ENCODE measurements at places on chromosomes 5 and 9. TPM values are rescaled to one million over a fixed set of nuclear protein-coding genes. Genes with fewer than 3 reads are reported as not detected.

DNA sequence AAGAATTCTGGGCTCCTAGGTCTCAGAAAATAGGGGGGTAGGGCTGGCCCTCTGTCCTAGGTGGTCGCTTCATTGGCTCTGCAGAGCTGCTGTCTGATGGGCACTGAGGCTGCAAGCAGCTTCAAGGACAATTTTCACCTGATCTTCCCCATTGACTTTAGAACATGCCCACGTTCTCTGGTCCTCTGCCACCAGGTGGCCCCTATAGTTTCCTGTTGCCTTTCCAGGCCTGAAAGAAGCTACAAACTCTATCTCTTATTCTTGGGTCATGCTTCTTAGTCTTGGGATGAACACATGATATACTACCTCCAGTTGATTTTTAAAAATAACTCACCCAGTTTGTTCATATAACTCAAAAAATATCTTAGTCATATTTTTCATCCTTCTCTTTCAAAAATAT is 26.3 kb downstream of the SPZ1 start:
- DNase-seq: peak; percentile 11

GRCh38 chr5:31563216-31563615 is 31.1 kb downstream of the C5orf22 start:
- no peak for DNase-seq

DNA sequence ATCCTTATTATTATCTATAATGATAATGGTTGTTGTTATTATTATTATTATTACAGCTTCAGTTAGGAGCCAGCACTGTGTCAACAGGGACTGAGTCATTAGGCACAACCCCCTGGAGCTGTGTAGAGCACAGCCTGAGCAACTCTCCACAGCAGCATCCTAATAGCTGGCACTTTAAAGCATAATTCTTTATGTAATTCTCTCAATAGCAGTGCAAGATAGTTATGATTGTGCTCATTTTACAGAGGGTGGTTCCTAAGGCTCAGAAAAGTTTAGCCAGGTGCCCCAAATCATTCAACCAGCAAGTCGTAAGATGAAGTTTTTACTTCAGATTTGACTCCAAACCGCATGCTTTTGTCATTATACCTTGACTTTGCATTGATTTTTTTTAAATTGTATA is 390.3 kb downstream of the ANXA1 start:
- DNase-seq: no peak

- DNase-seq: no peak
These were observed 67.5 kb downstream of the SEMA6A start for GRCh38 chr5:116507051-116507537.

- no peak for DNase-seq
These were observed 28.4 kb upstream of the HK3 start for GRCh38 chr5:176927562-176927961.

PRR16 gene
- 4.5 TPM for total RNA-seq

SPATA9 gene
- not detected for total RNA-seq

DNA sequence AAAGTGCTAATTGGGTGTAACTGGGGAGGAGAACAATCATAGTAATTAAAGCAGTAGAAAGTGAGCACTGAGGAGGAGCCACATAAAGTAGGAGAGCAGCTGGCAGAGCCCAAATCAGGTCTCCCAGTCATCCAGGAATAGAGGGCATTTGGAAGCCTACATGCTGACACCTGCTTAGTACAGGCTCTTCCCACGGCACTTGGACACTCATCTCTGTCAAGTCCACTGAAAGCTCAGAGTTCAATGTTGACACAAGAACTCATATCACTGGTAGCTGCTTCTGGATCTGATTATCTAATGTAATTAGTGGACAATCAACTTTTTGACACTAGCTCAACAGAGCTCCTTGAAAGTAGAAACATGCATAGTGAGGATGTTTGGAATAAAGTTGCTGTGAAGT is 45.9 kb upstream of the PCSK1 start:
- DNase-seq: no peak

- DNase-seq: no peak
These were observed 8.7 kb upstream of the SEMA6A start for GRCh38 chr5:116583085-116583861.

DNA sequence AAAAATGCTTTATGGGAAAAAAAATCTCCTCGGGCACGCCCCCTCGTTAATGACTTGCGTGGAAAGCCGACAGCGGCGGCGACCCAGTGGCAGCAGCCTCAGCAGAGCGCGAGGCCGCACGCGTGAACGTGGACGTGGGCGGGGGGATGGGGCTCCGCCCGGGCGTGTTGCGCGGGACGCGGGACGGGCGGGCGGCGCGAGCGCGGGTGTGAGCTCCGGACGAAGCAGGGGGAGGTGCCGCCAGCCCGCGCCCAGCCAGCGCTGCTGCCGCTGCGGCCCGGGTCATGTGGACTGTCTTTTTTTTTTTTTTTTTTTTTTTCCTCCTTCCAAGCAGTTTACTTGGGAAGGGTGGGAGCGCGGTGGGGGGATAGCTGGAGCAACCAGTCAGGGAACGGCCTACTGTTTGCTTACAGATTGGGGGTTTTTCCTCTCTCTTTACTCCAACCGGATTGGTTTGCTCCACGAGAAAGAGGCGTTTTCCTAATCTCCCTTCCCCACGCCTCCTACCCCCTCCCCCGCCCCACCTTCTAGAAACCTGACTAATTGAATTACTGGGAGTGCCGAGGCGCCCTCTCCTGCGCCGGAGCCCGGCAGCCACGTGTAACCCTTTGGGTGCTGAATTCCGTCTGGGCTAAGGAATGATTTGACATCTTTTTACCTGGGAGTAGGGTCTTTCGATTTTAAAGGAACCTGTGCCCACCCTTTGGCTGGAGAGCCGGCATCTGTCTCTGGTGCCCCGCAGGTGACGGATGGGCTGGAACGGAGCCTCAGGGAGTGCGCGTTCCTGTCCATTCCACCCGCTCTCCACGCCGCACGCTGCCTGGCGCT is 1.7 kb upstream of the EFNA5 start:
- DNase-seq: peak; percentile 99

DNA sequence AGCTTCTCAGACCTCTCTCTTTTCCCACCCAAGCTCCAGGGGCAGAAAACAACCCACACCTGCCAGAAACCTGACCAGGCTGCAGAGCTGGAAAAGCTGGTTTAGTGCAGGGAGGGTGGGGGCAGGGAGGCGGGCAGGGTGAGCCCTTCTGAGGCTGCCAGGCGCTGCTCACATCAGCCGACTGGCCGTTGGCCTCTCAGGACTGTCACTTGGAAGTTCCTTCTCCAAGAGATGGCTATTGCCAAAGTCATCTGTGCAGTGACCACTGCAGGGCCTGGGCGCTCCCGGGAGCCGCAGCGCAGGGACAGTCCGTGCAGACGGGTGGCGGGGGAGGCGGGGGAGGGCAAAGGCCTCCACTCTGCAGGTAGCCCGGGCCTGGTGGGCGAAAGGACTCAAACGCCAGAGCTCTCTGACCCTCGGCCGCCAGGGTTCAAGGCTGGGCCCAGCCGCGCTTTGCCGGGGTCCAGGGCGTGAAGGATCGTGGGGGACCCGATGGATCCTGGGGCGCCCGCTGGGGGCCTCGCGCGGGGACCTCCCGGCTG is 205.0 kb upstream of the IER5L start:
- no peak for DNase-seq

- no peak for DNase-seq
These were observed 178.5 kb downstream of the GDNF start for GRCh38 chr5:37661227-37661920.

OSTF1 gene
- 32.3 TPM for total RNA-seq

MELK gene
- total RNA-seq: 78.6 TPM

PLAC8L1 gene
- not detected for total RNA-seq

GCNT1 gene
- total RNA-seq: 4.3 TPM

DNA sequence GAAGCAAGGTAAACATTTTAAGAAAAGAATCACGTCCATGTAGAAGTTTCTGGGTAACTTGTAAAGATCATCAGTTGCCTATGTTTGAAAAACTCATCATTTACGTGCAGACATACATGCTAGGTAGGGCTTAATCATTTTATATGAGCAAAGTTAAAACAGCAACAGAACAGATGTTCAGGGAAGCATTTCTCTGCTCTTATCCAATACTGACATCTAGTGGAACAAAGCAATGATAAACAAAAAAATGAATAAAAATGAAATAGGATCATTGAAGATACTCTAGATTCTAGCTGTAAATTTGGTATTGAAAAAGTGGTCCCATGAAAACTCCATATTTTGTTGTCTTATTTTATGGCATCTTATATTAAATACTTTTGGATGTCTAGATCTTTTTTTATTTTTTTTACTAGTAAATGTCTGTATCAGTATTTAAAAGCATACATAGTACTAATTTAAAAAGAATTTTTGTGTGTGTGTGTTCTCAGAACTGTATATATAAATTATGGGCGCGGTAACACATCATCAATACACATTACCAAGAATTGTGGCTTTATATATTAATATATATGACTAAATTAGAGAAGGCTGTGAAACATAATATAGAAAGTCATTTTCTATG is 1050.2 kb downstream of the CDH12 start:
- peak; percentile 53 for DNase-seq

- DNase-seq: no peak
These were observed 109.6 kb downstream of the ATP10B start for GRCh38 chr5:160742446-160742845.

DNA sequence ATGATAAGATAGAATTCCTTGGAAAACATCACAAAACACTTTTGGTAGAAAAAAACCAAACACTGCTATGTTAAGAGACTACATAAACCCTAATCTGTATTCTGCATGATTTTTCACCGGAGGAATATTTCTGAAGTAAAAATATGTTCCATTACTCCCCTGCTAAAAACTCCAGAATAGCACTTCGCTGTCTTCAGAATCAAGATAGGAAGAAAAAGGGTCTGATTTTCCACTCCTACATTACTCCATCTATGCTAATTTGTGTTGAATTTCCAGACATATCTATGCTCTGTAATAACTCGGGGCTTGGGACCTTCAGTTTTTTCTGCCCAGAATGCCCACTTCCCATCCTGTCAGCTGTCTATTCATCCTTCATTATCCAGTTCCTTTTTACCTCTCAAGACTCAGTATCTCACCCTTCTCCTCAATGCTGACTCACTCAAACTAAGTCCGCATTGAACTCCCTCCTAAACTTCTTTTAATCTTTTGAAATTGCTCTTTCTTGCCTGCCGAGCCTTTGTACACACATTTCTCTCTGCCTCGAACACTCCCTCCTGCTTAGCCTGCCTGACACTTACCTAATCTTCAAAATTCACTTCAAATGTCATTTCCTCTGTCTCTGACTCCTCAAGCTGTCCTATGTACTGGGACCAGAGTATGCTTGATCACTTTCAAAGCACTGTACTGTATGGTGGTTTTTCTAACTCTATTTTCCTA is 171.0 kb downstream of the ARRDC3 start:
- peak; percentile 19 for DNase-seq

DNA sequence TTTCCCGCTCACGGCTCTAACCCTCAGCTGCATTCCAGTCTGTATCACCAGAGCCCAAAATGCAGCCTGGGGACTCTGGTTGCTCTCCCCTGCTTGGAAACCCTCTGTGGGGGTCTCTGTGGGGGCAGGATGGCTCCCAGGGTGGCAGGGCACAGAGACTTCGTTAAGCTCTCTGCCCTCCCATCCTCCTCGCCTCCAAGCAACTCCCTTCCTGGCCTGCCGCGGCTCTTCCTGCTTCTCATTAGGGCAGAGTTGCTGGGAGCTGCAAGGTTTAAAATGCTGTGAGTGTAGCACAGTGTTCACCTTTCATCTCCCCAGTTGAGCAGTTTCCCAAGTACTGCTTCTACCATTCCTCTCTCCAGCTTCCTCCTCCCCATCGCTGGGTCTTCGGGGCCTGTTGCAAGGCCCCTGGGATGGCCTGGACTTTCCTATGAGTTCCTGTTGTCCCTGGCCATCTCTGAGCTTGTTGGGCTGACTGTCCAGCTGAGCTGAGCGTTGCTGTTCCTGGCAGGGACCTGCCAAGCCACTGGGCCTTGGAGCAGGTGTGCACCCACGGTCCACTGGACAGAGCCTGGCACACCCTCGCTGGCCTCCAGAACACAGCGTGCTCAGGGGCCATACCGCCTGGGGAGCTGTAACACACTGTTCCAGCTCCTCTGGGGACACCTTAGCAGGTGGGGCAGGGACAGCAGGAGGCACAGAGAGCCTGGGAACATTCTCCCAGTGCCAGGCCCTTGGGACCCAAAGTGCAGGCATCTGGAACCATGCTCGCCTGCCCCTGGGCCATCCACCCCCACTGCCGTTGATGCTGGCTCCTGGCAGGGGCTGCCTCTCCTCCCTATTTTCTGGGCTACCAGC is 188.4 kb downstream of the C9orf50 start:
- no peak for DNase-seq

AJM1 gene
- total RNA-seq: 0.21 TPM

SLC6A18 gene
- total RNA-seq: not detected

- DNase-seq: no peak
These were observed 814.3 kb upstream of the CDH10 start for GRCh38 chr5:25459082-25459481.

DNA sequence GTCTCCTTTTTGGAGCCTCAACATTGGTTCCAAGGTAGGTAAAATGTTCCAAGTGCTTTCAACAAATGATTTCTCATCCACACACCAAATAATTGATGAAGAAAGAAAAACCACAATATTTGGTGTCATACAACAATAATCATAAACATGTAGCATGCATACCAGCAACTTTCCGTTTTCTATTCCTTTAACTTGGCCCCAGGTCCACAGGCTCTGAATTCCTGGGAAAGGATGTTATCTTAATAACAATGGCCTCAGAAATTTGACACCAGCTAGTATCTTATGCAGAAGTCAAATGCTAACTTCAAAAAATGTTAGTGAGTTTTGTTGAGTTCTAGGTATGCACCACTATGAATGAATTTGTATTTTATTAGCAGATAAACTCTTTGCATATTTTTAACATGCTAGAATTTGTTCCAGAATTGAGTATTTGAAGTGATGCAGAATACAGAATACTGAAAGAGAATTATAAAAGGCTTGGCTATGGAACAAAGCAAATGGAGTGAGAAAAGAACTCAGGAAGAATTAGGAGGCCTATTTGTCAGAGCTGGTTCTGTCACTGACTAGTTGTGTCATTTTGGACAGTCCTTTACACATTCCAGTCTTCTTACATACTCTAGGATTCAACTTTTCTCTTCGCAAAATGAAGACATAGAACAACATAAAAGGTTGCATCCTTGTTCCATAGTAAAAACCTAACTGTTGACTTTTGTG is 435.3 kb upstream of the TNC start:
- DNase-seq: no peak

FGD3 gene
- not detected for total RNA-seq

DNA sequence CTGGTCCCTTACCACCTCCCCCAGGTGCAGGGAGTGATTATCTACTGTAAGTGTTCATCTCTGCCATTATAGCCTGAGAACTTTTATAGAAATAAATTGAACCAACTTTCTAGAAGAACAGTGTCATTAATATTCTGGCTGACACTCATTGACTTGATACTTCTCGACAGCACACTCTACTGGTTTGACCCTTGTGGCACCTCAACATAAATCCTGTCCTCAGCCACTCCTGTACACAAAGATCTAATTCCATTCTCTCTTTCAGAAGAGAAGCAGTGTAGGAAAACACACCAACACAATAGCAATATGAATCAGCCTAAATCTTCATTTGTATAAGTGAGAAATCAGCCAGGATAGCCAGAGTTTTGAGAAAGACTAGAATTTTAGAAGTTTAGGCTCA is 417.7 kb downstream of the TAF11L14 start:
- peak; percentile 12 for DNase-seq

FPGS gene
- 49.8 TPM for total RNA-seq

LHX3 gene
- not detected for total RNA-seq

CCL27 gene
- not detected for total RNA-seq

GRCh38 chr5:10122076-10122726 is 127.5 kb downstream of the ATPSCKMT start:
- no peak for DNase-seq
